Suprapubic skin (tissue), 4 donors: ENCODE measurements at places on chromosomes 3 and 15. TPM values are rescaled to one million over a fixed set of nuclear protein-coding genes. Genes with fewer than 3 reads are reported as not detected.
A peak's percentile ranks its signal among the peaks of the same experiment; 100 is the strongest.

GRCh38 chr3:100756441-100756840, 47.1 kb downstream of the TFG start:
- H3K27me3 ChIP-seq: no peaks in the 10 kb centered on the region
- no peaks in the 10 kb centered on the region for H3K4me1 ChIP-seq
- no peak overlapping the region for H3K4me3 ChIP-seq

DNA sequence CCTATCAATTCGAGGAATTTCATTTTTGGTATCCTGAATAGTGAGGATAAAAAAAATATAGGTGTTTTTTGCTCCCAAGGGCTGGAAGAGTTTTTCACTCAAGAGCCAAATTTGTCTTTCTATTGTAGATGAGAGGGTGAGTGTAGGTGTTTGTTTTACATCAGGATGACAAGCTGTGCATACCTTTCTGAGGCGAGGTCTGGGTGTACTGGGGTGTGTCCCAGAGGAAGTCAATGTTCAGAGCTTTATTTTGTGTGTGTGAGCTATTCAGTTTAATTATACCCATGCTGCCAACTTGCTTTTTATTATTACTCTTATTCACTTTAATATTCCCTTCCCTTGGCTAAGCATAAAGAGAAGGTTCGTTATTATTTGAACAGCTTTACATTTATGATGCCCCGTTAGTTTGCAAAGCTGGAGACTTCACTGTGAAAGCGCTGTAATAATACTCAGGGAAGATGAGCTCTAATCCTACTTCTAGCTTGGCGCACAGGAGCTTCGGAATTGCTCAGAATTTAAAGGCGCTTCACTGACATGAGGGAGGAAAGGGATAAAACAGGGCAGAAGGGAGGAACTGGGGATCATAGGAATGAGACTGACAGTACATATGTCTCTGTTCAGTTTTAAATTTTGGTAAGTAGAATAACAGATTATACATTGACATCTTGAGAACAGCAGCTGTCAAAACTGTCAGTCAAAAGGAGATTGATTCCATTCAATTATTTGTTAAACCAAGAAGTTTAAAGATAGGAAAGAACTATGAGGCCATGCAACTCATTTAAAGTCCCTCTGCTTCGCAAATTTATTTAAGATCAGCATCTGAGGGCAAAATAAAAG, 117.7 kb upstream of the TP63 start:
- H3K27ac ChIP-seq: peak overlapping the region; percentile 68
- no peaks in the 10 kb centered on the region for H3K36me3 ChIP-seq
- peaks cover 25% of the 10 kb centered on the region for H3K4me1 ChIP-seq
- no peak overlapping the region for H3K4me3 ChIP-seq

- no peaks in the 10 kb centered on the region for H3K36me3 ChIP-seq
- H3K27ac ChIP-seq: no peak overlapping the region
- no peak overlapping the region for H3K4me3 ChIP-seq
- no peaks in the 10 kb centered on the region for H3K27me3 ChIP-seq
- no peak for DNase-seq
Measured at GRCh38 chr3:175398676-175399075, 539.5 kb downstream of the NAALADL2 start.

DNA sequence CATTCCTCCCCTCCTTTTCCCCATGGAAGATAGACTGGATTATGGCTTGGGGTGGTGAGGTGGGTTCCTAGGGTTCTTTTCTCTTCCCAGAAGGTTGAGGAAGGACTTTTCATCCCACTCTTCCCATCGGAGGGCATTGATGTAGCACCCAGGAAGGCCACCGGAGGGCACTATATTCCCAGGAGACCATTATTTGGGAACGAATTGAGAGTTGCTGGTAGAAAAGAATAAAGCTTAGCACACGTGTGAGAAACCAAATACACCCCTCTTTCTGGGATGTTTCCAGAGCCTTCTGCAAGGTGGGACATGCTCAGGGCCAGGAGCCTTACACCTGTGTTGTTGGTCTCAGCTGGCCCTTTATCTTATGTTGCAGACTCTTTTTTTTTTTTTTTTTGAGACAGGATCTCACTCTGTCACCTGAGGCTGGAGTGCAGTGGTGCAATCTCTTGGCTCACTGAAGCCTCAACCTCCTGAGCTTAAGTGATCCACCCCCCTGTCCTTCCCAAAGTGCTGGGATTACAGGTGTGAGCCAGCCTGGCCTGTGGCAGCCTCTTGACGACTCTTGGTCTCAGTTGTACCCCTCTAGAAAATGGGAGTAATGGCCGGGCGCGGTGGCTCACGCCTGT, 6.3 kb upstream of the CDC25A start:
- DNase-seq: no peak
- H3K36me3 ChIP-seq: no peaks in the 10 kb centered on the region
- no peaks in the 10 kb centered on the region for H3K27me3 ChIP-seq

GRCh38 chr3:76886761-76887500, 153.0 kb upstream of the ROBO2 start:
- DNase-seq: no peak
- no peak overlapping the region for H3K27ac ChIP-seq
- no peak overlapping the region for H3K4me3 ChIP-seq
- no peaks in the 10 kb centered on the region for H3K27me3 ChIP-seq
- H3K36me3 ChIP-seq: no peaks in the 10 kb centered on the region

- no peaks in the 10 kb centered on the region for H3K36me3 ChIP-seq
- no peak overlapping the region for H3K4me3 ChIP-seq
- no peak overlapping the region for H3K27ac ChIP-seq
- no peaks in the 10 kb centered on the region for H3K27me3 ChIP-seq
- no peak for DNase-seq
Measured at GRCh38 chr3:102718651-102719050, 283.8 kb downstream of the ZPLD1 start.

The GPR149 gene
- not detected for total RNA-seq

The SLC33A1 gene
- total RNA-seq: 21.2 TPM
